A549 treated with ZK216348 at 1 μM for 4 hours (cell line): ENCODE measurements at places on chromosomes 5 and 9. TPM values are rescaled to one million over a fixed set of nuclear protein-coding genes. Genes with fewer than 3 reads are reported as not detected.

Gene MARVELD2
- total RNA-seq, result 2.0 to 3.2 TPM (median 2.8 TPM) in 5 replicates

Gene ZNF454
- total RNA-seq, result not detected in 5 replicates

Gene TTC39B
- total RNA-seq, result 1.0 to 1.3 TPM (median 1.2 TPM) in 5 replicates

Gene MCC
- 0.22 to 0.38 TPM (median 0.37 TPM) in 5 replicates for total RNA-seq

Gene PRUNE2
- not detected in 5 replicates for total RNA-seq

Gene GARIN3
- not detected in 5 replicates for total RNA-seq

Gene CER1
- not detected in 5 replicates for total RNA-seq

Gene GTF3C4
- 15.2 to 20.9 TPM (median 17.4 TPM) in 5 replicates for total RNA-seq
